ENCODE measurements at places on chromosomes 3 and 15.
A peak's percentile ranks its signal among the peaks of the same experiment; 100 is the strongest.

- no peak for DNase-seq
These were observed 94.5 kb upstream of the MYZAP start for GRCh38 chr15:57496946-57497869.

DNA sequence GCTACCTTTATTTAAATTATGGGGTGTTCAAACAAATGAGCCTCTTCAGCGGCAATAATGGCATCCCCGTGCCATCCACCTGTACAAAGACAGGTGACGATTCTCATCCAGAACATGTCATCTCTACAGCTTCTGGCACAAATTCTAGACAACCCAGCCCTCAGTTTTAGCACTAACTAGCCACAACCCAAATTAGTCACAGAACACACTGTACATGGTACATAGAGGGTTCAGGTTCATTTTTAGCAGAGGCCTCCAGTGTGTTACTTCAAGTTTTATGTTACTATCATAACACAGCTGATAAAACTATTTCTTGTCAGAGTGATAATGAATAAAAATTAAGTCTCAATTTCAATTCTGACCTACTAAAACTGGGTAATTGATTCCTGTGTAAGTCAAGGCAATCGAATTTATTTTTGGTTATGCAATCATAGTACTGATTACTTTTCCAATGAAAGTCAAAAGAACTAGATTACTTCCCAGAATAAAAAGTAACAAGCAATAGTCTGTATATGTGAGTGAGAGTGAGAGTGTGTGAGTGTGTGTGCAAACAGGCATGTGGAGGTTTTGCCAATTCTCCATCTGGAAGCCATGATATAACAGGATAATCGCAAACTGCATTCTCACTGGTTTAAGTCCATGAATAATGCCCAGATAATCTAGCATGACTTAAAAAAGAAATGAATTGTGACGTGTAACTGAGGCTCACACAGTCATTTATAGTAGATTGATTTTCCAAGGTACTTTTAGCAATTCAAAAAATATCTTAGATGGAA lies 37.4 kb downstream of the SHQ1 start:
- DNase-seq: no peak

- DNase-seq: no peak
These were observed 50.1 kb upstream of the CMC1 start for GRCh38 chr3:28191363-28191762.

GRCh38 chr15:97708252-97708651 lies 252.3 kb upstream of the ARRDC4 start:
- DNase-seq: no peak

GRCh38 chr15:78977591-78978347 lies 32.9 kb upstream of the CTSH start:
- no peak for DNase-seq

- DNase-seq: no peak
These were observed 76.7 kb downstream of the ARNT2 start for GRCh38 chr15:80480909-80481308.

GRCh38 chr3:77042882-77043281 lies 3.0 kb downstream of the ROBO2 start:
- no peak for DNase-seq

DNA sequence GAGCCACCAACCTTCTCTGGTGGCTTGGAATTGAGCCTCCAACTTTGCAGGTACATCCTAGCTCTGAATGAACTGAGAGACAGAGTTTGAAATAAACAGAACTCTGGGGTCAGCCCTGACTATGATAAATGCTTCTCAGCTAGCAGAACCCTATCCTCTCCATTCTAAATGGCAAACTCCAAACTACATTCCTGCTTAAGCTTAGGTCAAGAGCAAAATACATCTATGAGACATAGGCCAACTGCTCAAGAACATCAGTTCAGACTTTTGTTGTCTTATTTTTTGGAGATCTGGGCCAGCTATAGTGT lies 1.5 kb upstream of the SH3BP5 start:
- no peak for DNase-seq

- peak; percentile 81 for DNase-seq
These were observed 25.7 kb downstream of the RPLP1 start for GRCh38 chr15:69478259-69478781.

GRCh38 chr3:157122832-157123427 lies 37.0 kb downstream of the CCNL1 start:
- DNase-seq: no peak

- DNase-seq: peak; percentile 58
These were observed 8.0 kb downstream of the BCL2L10 start for GRCh38 chr15:52104532-52105004.

Data from NB4 (cell line).